Activated CD8-positive, alpha-beta memory T cell treated with anti-CD3 and anti-CD28 coated beads, Interleukin-2, amount 50 U/mL, for 4 hours (primary cell): ENCODE measurements at places on chromosomes 13 and 19.

DNA sequence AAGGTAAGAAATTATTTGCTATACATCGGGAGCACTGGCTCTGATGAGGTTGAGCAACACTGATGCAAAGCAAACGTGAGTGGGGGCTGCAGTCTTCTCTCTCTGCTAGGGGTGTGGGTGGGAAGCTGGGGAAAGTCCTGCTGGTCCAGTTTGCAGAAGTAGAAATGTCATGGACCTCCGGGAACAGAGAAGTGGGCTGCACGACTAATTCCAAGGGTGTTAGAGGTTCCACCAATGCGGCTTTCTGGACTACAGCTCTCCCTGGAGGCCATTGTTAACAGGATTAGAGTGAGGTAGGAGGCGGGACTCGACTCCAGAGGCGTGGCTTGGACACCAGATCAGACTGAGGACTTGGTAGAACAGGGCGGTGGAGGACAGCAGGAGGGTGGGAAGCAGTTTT, 5.7 kb upstream of the FBXO27 start:
- no peak for DNase-seq

DNA sequence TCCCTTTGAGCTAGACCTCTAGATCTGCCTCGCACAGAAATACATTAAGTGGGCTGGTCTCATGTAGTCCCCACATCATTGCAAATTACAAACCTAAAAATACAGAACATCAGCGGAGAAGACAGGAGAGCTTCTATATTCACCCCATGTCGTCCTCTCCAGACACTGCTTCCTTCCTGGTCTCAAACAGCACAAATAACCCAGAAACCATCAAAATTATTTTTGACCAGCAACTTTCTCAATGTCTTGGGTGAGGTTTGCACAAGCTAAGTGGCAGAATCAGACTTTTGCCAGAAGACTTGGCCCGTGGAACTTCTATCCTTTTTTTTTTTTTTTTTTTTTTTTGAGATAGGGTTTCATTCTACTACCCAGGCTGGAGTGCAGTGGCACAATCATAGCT, 28.2 kb downstream of the CLEC17A start:
- no peak for DNase-seq

GRCh38 chr19:53192771-53193534, at the start of gene ZNF665:
Gene ZNF665, minus strand, starts transcription at chr19:53193358. Its CDS starts 10,460 bp downstream, at chr19:53182898.
- peak; percentile 73 for DNase-seq

GRCh38 chr13:44221657-44222056, 152.0 kb upstream of the SERP2 start:
- DNase-seq: no peak
